ENCODE measurements at places on chromosomes 3 and 15.

DNA sequence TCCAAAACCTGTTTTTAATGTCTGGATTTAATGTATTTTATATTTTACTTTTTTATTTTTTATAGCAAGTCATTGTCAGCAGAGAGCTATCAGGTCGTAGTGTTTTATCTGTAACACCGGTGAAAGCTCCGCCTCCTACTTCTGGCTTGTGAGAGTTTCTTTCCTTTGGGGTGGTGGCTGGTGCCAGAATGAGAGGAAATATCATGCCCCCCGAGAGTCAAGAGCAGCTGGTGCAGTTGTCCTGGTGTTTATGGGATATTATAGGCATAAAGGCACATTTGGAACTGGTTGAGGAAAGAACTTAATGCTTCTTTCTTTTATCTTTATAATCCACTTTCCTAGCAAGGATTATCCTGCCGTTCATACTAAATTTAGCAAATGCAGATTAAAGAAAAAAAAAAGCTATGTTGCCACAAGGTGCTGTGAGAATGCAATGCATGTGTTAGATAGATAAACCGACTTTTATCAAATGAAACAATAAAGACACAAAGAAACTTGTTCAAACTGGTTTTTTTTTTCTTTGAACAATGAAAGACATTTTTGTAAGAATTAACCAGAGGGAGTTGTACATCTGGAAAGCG, 260.1 kb upstream of the PLSCR5 start:
- DNase-seq = no peak

- DNase-seq = no peak
Observed at GRCh38 chr3:188559856-188560255, 405.9 kb downstream of the LPP start.

- no peak for DNase-seq
Observed at GRCh38 chr3:70315021-70315420, 2.6 kb upstream of the MDFIC2 start.

GRCh38 chr3:149575961-149576564, 81.8 kb downstream of the WWTR1 start:
- DNase-seq = no peak

DNA sequence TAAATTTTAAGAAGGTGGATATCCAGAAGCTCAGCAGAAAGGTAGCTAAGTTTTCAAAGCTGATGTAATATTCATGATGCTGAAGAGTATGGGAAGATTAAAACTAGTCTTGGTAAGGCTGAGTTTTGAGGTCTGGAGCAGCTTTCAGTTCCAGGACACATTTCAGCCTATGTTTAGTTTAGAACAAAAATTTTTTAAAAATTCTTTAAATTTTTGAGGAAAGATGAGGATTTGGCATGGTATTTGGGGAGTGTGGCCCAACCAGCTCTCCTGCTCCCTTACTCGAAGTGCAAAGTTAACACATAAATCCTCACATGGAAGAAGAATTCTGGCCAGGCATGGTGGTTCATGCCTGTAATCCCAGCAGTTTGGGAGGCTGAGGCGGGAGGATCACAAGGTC, 1039.1 kb downstream of the NAALADL2 start:
- DNase-seq = no peak

DNA sequence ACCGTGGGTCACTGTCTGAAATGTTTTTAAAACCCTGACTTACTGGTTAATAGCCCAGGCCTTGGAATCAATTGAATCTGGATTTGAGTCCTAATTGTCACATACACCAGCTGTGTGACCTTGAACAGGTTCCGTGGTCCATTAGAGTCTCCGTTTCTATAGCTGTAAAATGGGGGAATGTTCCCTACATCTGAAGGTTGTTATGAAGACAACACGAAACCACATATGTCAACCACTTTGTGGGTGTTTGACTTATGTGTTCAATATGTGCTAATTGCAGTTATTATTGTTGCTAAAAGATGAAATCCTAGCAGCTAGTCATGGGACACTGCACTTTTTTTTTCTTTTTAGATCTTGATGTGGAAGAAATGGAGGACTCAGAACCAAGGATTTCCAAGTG, 35.3 kb downstream of the ZBTB38 start:
- DNase-seq = no peak

DNA sequence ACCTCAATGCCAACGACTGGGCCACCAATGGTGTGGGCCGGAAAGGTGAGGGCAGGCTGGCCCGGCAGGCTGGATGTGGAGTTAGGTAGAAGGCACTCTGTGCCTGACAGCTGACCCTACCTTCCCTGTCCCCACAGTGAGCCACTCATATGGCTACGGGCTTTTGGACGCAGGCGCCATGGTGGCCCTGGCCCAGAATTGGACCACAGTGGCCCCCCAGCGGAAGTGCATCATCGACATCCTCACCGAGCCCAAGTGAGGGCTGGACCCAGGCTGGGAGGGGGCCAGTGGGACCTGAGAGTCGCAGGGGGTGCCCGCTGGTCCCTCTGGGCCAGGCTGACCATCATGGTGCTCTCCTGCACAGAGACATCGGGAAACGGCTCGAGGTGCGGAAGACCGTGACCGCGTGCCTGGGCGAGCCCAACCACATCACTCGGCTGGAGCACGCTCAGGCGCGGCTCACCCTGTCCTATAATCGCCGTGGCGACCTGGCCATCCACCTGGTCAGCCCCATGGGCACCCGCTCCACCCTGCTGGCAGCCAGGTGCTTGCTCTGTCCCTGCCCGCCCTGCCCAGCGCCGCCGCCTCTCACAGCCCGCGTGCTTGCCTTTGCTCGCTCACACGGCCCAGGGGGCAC, 4.5 kb upstream of the FES start:
- no peak for DNase-seq

GRCh38 chr15:93278006-93278405, 189.0 kb upstream of the RGMA start:
- no peak for DNase-seq

GRCh38 chr3:41075975-41076374, 123.3 kb upstream of the CTNNB1 start:
- no peak for DNase-seq

DNA sequence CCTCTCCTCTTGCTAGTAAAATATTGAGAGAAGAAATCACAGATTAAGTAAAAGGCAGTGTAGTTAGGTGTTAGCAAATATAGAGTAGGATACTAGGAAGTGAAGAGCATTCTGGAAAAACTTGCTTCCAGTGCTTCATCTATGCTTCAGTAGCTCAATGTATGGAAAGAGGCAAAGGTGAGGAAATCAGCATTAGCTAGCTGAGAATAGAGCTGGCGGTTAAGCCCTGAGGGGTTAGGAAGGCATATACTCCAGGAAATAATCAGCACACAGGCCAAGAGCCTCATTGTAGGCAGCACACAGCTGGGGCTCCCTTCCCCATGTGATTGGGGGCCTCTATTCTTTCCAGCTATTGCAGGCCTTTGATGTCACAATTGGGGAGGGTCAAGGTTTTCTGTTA, 13.8 kb downstream of the RCCD1 start:
- no peak for DNase-seq
